ENCODE measurements at places on chromosomes 16 and 17.

DNA sequence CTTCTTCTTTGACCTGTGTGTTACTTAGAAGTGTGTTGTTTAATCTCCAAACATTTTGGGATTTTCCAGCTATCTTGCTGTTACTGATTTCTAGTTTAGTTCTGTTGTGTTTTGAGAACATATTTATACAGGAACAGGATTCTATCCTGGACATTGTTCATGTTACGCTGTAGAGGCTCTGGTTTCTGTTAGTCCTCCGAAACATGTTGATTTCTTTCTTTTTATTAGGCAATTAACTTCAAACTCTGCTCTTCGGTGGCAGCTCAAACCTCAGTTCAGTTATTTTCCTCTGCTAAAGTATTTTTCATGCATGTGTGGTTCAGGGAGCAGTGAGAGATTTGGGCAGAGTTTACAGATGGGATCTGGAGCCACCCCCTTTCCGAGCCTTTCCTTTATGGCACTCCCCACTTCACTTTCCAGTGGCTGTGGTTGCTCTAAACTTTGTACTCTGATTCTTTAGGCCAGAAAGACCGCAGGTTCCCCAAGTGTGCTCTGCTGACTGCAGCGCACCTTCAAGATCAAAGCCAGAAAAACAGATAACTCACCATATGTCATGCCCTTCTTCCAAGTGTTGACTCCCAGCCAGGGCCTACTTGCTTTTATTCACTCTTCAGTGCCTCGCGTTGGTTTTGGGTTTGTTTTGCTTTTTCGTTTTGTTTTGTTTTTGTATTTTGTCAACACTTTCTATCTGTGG lies 77.6 kb upstream of the KSR1 start:
- DNase-seq, result no peak

- no peak for DNase-seq
Measured at GRCh38 chr17:55327225-55328088, 62.7 kb downstream of the HLF start.

DNA sequence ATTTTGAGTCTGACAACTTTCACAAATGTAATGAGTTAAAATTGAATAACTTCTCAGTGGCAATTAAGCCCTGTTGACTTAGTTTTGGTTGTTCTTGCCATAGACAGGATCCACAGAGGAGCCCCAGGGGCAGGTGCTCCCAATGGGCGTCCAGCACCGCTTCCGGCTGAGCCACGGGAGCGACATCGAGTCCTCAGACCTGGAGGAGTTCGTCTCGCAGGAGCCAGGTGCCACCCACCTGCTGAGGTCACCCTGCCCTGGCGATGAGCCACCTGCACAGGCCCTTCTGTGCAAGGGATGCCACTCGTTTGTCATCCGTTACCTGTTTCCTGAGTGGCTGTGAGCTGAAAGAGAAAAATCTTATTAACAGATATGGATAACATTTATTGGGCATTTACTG lies 10.7 kb downstream of the CCDC40 start:
- no peak for DNase-seq

GRCh38 chr16:47057630-47057993 lies 84.1 kb upstream of the DNAJA2 start:
- DNase-seq, result no peak

DNA sequence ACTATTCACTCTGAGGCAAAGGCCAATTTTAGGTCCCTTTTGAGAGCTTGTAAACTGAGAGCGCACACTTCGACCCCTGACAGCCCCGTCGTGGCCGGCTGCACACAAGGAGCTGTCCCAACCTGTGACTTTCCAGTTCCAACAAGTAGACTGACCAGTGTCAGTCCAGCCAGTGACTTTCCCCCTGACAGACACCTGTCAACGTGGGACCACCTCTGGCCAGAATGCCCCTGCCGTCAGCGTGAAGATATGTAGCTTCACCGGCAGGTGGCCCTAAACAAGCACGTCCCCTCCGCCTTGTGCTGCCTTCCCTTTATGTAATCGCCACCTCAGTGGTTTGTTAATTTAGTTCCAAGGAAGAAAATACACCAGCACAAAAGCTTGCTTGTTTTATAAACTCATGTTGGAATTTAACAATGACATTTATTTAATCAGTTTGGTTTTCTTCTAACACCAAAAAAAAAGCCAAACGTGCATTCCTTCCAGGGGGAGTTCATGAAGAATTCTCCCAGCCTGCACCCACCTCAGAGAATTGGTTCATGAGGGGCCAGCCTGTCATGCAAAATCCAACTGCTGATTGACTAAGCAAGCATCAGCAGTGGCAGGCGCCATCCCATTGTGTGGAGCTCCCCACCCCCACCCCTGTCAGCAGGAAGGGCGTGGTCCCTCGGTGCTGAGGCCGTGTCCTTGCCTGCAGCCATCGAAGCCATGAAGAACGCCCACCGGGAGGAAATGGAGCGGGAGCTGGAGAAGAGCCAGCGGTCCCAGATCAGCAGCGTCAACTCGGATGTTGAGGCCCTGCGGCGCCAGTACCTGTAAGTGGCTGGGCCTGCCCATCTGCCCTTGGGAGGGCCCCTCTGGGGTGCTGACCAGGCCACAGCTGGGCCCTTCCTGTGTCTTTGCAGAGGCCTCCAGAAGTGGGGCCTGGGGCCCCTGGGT lies 33.9 kb downstream of the PLD6 start:
- no peak for DNase-seq
